ENCODE measurements at places on chromosomes 3 and 15. TPM values are rescaled to one million over a fixed set of nuclear protein-coding genes. Genes with fewer than 3 reads are reported as not detected.

DNA sequence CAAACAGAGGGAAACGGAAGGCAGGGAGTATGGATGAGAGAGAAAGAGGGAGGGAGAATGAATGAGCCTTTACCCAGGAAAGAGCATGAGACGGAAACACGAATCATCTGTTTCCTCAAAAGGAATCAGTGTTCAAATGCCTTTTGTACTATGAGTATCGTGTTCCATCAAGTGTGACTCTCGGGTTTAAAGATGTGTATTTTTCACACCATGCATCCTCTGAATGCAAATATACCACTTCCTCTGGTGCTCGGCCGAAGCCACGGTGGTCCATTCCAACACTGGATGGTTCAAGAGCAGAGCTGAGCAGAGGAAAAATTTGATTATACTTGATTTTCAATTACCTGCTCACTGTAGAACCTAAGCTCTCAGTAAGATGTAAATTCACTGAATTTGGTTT lies 505.1 kb downstream of the MECOM start:
- no peak for DNase-seq

DNA sequence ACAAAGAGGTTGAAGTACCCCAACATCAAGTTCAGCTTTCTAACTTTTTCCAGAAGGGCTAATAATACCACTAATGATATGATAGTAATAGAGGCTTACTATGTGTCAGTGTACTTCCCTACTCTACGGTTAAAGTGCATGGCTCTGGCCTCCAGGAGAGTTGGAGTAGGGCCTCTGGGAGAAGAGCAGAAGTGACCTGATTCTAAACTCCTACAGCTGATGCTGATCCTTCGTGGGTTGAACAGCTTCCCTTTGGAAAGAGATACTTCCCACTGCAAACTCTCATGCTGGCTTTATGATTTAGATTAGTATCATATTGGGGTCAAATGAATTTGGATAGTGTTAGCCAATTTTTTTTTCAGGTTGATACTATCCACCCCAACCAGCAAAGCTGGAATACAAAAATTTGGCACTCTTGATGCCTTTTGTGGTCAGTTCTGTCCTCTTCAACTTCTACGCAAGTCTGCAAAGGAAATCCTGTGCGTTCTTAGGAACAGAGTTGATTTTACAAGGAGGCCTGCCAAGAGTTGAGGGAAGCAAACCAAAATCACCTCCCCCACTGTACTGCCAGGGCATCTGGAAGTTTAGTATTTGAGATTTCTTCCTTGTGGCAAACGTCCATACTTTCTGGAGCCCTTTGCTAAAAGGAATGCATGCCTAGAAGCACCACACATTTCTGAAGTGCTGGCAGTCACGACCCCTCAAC lies 17.8 kb downstream of the TMEM212 start:
- no peak for DNase-seq

GRCh38 chr3:174859114-174859735 lies at the start of gene NAALADL2:
NAALADL2 (plus strand) TSS chr3:174859334.
- DNase-seq = no peak

DNA sequence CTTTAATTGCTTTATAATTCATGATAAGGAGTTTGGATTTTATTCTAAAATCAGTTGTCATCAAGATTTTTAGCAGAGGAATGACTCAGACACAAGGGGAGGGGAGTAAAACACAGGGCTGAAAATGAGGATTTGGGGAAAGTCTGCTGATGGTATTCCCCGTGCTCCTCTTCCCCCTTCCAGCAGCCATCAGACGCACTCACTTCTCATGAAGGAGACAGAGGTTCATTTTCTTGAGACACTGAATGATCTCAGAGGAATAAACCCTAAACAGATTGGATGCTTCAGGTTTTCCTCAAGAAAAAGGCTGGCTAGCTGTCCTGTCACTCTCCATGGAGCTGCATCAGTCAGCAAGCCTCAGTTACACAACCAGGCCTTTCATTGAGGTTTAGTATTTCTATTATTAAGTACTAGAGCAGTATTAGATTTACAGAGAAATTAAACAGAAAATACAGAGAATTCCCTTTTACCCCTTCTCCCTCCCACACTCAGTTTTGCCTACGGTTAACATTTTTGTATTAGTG lies 166.4 kb downstream of the C3orf70 start:
- no peak for DNase-seq

- DNase-seq = no peak
Observed at GRCh38 chr15:73924171-73924921, 1.9 kb upstream of the LOXL1 start.

GRCh38 chr3:51384055-51384725 lies 901 bp upstream of the MANF start:
- DNase-seq = no peak

GRCh38 chr3:2645001-2645400 lies 465.2 kb downstream of the IL5RA start:
- no peak for DNase-seq

- DNase-seq = no peak
Observed at GRCh38 chr15:64851503-64851840, 9.8 kb downstream of the PLEKHO2 start.

DNA sequence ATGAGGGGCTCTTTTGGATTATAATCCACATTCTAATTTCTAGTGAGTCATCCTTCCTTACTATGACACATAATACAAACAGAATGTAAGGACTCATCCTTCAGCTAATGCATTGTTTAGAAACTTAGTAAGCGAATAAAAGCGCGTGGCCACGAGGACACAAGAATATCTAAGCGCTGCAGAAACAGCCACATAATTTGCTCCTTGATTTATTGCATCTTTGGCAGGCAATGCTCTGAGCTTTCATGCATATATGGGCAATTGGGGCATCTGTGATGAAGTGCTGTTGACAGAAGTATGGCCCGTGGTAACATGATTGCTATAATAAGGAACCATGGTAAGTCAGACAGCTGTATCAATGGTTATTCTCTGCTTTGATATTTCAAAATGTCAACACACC lies 191.3 kb upstream of the ZNF385D start:
- no peak for DNase-seq

GRCh38 chr3:72517921-72518424 lies 330.3 kb downstream of the SHQ1 start:
- DNase-seq = no peak

DNA sequence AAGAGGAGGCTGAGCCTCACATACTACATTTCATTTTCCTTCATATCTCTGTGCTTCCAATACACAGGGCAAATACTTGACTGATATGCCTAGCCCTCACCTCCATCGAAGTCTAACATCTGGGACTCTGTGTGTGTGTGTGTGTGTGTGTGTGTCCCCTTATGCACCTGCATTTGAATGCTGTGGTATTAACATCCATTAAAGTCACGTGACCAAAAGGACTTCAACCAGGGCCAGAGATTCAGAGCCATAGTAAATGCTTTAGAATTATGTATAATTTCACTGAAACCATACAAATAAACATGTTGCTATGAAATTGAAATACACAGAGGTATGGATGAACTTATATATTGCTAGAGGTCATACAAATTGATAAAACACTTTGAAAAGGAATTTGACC lies 165.8 kb upstream of the SEMA6D start:
- no peak for DNase-seq

DNA sequence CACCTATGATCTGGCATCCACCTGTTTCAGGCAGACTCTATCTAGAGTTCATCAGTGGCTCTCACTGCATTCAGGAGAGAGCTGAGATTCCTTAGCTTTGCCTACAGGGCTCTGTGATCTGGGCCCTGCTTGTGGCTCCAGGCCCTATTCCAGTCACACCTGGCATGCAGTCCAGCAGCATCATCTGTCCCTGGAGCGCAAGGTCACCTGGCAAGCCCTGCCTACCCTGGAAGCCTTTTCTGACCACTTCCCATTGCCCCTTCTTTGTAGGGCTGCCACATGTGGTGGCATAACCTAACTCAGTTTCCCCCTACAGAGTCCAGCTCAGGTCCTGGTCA lies 115.1 kb upstream of the PLXNA1 start:
- DNase-seq = no peak

GRCh38 chr3:161351330-161351729 lies 20.0 kb downstream of the SPTSSB start:
- no peak for DNase-seq

DNA sequence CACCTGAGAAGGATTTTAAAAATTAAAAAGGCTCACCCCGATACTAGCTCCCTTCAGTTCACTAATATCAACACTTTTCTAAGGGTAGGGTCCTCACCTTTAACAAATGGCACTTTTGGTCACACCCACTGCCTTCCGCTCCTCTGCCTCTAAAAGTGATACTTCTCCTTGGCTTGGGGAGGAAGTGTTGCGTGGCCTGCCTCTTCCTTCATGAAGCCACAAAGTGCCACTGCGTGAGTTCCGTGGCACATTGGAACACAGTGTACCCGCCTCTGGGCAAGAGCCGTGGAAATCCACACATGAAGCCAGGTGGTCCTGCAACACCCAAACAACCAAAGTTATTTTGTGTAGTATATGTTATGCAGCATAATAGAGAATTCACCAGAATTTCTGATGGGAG lies 3.9 kb downstream of the B4GALT4 start:
- DNase-seq = no peak

DNA sequence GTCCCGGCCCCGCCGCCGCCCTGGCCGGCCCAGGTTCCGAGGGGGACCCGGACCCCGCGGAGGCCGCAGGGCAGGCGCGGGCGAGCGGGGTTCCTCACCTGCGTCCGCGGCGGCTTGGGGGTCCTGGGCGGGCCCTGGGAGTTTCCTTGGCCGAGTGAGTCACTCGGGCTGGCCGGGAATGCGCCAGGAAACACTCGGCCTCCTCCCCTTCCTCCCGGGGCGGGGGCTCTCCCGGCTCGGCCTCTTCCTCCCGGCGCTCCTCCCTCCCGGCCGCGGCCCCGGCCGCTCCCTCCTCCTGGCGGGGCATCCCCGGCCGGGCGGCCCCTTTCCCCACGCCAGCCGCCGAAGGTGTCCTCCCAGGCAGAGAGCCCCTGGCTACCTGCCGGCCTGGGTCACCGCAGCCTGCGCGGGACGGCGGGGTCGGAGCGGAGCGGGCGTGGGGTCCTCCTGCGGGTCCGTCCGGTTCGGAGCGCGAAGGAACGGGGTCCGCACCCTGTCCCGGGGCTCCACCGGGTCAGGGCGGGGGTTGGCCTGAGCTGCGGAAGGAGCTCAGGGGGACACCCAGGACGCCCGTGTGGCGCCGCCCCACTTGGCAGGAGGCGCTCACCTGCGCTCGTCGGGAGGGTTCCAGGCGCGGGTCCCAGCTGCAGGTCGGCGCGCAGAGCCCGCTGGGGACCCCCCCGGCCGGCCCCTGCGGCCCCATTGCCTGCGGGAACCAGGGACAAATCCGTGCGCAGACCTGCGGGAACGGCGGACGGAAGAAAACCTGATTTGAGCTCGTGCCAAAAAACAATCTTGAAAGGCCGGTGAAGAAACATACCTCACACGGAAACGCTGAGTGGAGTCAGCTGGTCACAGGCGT lies at the start of gene CYFIP1:
TSS of gene CYFIP1 (minus strand) at position 180 of the 862 bp plus-strand sequence. CDS start 33,083 bp downstream, outside the sequence.
- peak; percentile 48 for DNase-seq

DNA sequence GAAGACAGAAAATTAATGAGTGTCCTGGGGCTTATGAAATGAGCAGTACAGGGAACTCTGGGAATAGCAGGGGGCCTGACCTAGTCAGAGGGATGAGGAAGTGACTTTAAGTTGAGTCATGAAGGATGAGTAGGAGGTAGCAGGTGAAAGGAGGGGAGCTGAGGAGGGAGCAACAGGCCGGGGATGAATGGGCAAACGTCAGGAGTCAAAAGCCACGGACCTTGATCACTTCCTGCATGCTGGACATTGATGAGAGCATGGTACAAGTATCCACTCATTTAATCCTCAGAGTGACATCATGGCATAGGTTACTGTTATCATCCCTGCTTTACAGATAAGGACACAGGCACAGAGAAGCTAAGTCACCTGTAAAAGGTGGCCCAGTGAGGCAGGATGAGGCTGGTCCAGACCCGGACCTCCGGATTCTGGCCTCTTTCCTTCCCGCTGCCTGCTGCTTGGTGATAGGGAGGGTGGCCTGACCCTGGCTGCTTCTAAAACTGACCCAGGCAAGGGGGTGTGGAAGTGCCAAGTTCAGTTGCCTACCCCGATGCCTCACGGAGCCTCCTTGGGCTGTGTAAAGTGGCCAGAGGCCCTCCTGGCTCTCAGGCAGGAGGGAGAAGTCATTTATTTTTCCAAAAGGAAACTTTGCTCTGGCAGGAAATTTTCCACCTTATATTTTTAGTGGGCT lies 7.6 kb downstream of the CORO2B start:
- DNase-seq = peak; percentile 88

DNA sequence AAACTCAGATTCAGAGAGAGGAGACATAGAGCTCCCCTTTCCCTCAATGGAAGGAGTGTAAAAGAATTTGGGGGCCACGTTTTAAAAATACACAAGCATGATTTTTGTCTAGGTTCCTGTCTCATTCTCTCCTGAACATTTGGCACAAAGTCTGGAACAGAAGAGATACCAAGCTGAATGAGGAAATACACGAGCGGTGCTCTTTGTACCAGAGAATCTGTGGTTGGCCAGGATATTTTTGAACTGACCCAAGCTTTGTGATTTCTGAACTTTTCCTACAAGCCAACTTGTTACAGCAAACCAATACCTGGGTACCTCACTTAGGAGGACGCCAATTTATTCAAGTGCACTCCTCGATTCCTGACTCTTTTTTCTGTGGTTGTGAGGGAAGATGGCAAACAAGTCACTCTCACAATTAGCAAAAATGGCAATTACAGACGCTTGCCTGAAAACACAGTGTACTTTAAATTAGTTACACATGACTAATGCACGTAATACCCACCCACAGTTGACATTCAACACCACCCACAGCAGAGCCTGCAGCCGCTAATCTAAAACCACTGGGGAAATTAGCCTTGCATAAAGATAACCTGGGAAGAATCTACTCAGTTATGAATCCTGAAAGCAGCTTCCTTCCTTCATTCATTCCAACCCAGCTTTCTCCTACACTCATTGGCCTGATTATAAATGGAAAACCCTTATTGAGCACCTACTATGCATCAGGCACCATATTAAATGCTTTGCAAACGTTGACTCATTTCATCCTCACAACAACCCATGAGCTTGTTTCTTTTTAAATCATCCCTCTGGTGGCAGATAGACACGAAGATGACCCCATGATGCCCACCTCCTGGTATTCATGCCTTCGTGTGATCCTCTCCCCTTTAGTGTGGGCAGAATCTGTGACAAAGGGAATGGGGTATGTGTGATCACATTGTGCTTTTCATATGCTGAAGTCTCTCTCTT lies 293.5 kb downstream of the KBTBD8 start:
- DNase-seq = no peak

DNA sequence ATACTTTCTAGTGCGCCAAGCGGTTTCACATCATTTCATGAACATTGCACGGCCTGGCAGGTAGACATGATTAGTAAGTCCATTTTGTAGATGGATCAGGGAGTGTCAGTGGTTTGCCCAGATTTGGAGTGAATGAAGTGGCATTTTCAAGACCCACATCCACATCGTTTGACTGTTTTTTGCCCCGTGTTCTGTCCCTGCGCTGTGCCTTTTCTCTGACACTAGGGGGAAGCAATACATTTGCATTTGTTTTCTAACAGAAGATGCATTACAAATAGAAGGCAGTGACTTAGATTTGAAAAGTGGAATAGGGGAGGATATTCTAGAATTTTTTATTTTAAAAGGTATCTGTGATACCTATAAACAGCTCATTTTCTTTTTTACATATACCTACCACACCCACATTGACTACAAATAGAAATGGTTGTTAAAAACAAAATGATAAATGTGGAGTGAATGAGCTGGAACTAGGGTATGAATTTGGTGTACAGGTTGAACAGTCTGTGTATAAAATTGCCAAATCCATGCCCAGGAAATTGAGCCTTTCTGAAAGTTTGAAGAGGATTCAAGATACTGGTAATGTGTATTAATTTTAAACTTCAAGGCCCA lies 98.0 kb downstream of the USP13 start:
- DNase-seq = no peak

The MAGEL2 gene
- total RNA-seq = 1.4 TPM

The GAP43 gene
- 0.21 TPM for total RNA-seq

The CCR3 gene
- total RNA-seq = not detected

The PTH1R gene
- 2.1 TPM for total RNA-seq

The LRRC3B gene
- not detected for total RNA-seq

The AGBL1 gene
- total RNA-seq = not detected

The CDC25A gene
- 3.6 TPM for total RNA-seq

The ATP13A5 gene
- not detected for total RNA-seq
